ENCODE measurements at places on chromosomes 4 and X. TPM values are rescaled to one million over a fixed set of nuclear protein-coding genes. Genes with fewer than 3 reads are reported as not detected.

TLR2 gene
- 0.63 TPM for polyA plus RNA-seq

ZXDA gene
- polyA plus RNA-seq, result not detected

TLL1 gene
- polyA plus RNA-seq, result not detected

HMGB2 gene
- polyA plus RNA-seq, result 90.5 TPM

XPNPEP2 gene
- 1.8 TPM for polyA plus RNA-seq

CYSLTR1 gene
- not detected for polyA plus RNA-seq

IL13RA2 gene
- polyA plus RNA-seq, result not detected

AMBN gene
- polyA plus RNA-seq, result not detected

SCD5 gene
- polyA plus RNA-seq, result not detected

RNF175 gene
- polyA plus RNA-seq, result not detected

IGFBP7 gene
- 1.6 TPM for polyA plus RNA-seq

MAGEB1 gene
- polyA plus RNA-seq, result not detected

RPA4 gene
- not detected for polyA plus RNA-seq

SSX2 gene
- polyA plus RNA-seq, result not detected

NUDT11 gene
- polyA plus RNA-seq, result not detected

RAB9B gene
- polyA plus RNA-seq, result 0.04 TPM

ZNF157 gene
- not detected for polyA plus RNA-seq

BMX gene
- not detected for polyA plus RNA-seq

HELQ gene
- 7.1 TPM for polyA plus RNA-seq

C4orf36 gene
- 0.63 TPM for polyA plus RNA-seq

SPON2 gene
- 80.8 TPM for polyA plus RNA-seq

TMPRSS11D gene
- not detected for polyA plus RNA-seq

TGIF2LX gene
- polyA plus RNA-seq, result not detected

APBB2 gene
- polyA plus RNA-seq, result 9.7 TPM

TASL gene
- not detected for polyA plus RNA-seq

RS1 gene
- polyA plus RNA-seq, result not detected

ZNF711 gene
- polyA plus RNA-seq, result 6.8 TPM

PDZD4 gene
- polyA plus RNA-seq, result 0.03 TPM

SHOX gene
- not detected for polyA plus RNA-seq

GABRG1 gene
- polyA plus RNA-seq, result 0.03 TPM

BCORL1 gene
- 0.71 TPM for polyA plus RNA-seq

SPANXA2 gene
- polyA plus RNA-seq, result not detected

KCNIP4 gene
- polyA plus RNA-seq, result not detected

PTTG2 gene
- polyA plus RNA-seq, result not detected

SPATA4 gene
- not detected for polyA plus RNA-seq

TIGD4 gene
- 0.15 TPM for polyA plus RNA-seq

GAGE12E gene
- polyA plus RNA-seq, result not detected

Data from HepG2 (cell line).